ENCODE measurements at places on chromosomes 1 and 21. TPM values are rescaled to one million over a fixed set of nuclear protein-coding genes. Genes with fewer than 3 reads are reported as not detected.

SEMA6C gene
- polyA plus RNA-seq: 29.9 TPM

FMO5 gene
- polyA plus RNA-seq: 0.75 TPM

DNM3 gene
- 0.49 TPM for polyA plus RNA-seq

NPPA gene
- 90.0 TPM for polyA plus RNA-seq

MEX3A gene
- 24.8 TPM for polyA plus RNA-seq
